ENCODE measurements at places on chromosomes 5 and 9. TPM values are rescaled to one million over a fixed set of nuclear protein-coding genes. Genes with fewer than 3 reads are reported as not detected.
A peak's percentile ranks its signal among the peaks of the same experiment; 100 is the strongest.

DNA sequence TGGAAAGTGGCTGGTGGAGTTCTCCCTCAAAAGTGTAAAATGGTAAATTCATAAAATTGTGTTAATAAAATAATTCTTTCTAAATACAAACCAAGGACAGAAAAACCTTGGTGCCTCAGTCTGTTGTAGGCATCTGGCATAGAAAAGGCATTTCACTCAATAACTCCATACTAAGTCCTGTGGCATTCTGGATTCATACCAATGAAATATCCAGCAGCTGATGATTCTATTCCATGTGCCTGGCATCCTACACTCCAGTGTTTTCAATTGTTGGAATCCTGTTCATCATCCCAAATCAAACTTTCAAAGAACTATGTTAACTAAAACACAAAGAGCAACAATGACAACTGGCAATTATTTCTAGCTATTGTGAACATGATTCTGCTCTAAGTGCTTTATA lies 21.6 kb upstream of the ALDH1A1 start:
- no peak for DNase-seq
- no peaks in the 10 kb centered on the region for H3K36me3 ChIP-seq
- peaks cover 19% of the 10 kb centered on the region for H3K4me1 ChIP-seq

GRCh38 chr9:95211028-95211427 lies 106.5 kb downstream of the FANCC start:
- H3K36me3 ChIP-seq = no peaks in the 10 kb centered on the region
- peaks cover 7% of the 10 kb centered on the region for H3K4me1 ChIP-seq
- no peak overlapping the region for H3K4me3 ChIP-seq
- no peak overlapping the region for H3K27ac ChIP-seq
- DNase-seq = no peak
- no peaks in the 10 kb centered on the region for H3K27me3 ChIP-seq

DNA sequence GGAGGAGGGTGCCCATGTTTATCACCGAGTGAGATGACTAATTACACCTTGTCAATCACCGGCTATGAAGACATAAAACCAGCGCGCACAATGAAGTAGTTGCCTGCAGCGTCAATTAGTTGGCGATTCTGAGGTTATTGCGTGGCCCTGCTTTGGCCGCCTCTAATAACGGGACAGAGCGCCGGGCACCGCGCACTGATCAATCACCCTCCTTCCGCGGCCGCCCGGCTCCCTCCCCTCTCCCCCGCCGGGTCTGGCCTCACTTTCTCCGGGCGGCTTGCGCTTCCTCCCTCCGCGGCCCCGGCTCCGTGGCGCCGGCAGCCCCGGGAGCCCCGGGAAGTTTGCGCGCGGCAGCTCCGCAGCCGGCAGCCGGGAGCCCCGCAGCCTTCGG lies 3.3 kb upstream of the LHX2 start:
- no peak overlapping the region for H3K27ac ChIP-seq
- no peaks in the 10 kb centered on the region for H3K36me3 ChIP-seq
- H3K4me1 ChIP-seq = peaks cover 19% of the 10 kb centered on the region
- H3K27me3 ChIP-seq = peaks cover 89% of the 10 kb centered on the region
- H3K4me3 ChIP-seq = peak overlapping the region; percentile 54

GRCh38 chr9:79264041-79264440 lies 307.7 kb upstream of the TLE4 start:
- no peak overlapping the region for H3K4me3 ChIP-seq
- no peak for DNase-seq
- no peak overlapping the region for H3K27ac ChIP-seq
- H3K36me3 ChIP-seq = no peaks in the 10 kb centered on the region
- no peaks in the 10 kb centered on the region for H3K4me1 ChIP-seq
- no peaks in the 10 kb centered on the region for H3K27me3 ChIP-seq

GRCh38 chr9:112884101-112884500 lies 6.6 kb downstream of the SLC46A2 start:
- H3K4me3 ChIP-seq = no peak overlapping the region
- no peaks in the 10 kb centered on the region for H3K27me3 ChIP-seq
- H3K27ac ChIP-seq = no peak overlapping the region
- H3K36me3 ChIP-seq = no peaks in the 10 kb centered on the region

DNA sequence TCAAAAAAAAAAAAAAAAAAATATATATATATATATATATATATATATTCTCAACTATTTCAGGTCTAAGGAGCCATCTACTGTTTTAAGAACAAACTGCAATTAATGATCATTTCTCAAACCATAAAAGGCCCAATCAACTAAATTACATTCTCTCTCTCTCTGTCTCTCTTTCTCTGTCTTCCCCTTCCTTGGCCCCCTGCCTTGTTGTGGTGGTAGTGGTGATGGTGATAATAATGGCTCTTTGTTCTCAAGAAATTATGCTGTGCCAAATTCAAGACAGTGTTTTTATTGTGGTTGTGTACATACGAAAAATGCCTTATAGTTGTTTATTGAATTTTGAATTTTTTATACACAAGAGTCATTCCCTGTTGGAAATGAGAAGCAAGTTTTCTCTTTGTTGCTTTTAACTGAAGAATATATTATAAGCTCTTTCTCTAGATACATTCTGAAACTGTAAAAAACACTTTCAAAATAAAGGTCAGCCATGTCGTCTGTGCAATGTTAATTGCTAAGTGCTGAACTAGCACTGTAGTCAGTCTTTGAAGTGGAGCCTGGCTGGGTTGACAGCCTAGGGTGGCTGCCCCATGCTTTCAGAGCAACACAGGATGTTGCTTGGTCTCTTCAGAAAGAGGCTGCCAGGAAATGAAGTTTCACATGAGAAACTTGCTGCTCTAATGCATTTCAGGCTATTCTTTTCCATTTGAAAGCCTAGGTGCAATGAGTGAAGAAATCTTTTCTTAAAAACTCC lies 96.0 kb downstream of the HINT1 start:
- no peaks in the 10 kb centered on the region for H3K4me1 ChIP-seq
- H3K36me3 ChIP-seq = no peaks in the 10 kb centered on the region
- no peak overlapping the region for H3K27ac ChIP-seq
- no peaks in the 10 kb centered on the region for H3K27me3 ChIP-seq
- no peak overlapping the region for H3K4me3 ChIP-seq

- peaks cover 54% of the 10 kb centered on the region for H3K4me1 ChIP-seq
- DNase-seq = no peak
- H3K27me3 ChIP-seq = peaks cover 19% of the 10 kb centered on the region
- H3K36me3 ChIP-seq = no peaks in the 10 kb centered on the region
- no peak overlapping the region for H3K27ac ChIP-seq
These were observed 179.0 kb downstream of the C9orf50 start for GRCh38 chr9:129441852-129442251.

DNA sequence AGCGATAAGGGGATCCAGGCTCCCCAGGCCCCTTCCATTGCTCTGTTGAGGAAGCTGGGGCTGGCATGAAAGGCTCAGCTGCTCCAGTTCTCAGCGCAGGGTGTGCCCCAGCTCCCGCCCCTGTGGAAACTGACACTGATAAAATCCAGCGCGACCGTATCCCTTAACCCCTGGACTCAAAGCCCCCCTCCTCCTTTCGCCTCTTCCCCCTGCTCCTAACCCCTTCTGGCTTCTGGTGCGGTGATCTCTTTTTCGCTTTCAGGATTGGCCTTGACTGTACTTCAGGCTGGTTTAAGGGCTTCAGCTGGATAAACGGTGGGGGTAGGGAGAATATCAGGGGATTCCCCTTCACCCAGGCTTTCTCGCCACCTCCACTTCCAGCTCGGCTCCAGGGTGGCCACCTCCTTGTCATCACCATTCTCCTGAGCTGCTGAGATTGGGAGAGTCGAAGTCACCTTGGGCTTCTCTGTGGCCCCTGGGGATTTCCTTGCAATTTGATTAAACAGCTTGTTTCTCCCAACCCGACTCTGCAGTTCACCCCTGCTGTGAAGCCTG lies 843 bp downstream of the BSPRY start:
- H3K27ac ChIP-seq = no peak overlapping the region
- H3K36me3 ChIP-seq = no peaks in the 10 kb centered on the region
- H3K4me1 ChIP-seq = peaks cover 41% of the 10 kb centered on the region

DNA sequence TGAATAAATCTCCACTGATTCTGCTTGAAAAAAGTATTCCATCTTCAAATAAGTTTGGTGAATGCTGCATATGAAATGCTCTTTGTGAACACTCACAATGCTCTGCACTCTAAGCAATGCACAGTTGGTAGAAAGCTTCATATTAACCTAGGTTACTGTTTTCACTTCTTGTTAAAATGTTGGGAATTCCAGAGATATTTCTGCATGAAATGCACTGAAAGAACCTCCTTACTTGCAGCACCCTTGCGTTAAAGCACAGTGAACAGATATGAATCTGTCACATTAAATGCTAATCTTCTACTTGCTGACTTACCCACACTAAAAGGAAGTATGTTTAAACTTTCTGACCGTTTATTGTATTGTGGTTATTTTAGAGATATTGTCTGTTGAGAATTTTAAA lies 584.1 kb upstream of the NUDT12 start:
- no peaks in the 10 kb centered on the region for H3K27me3 ChIP-seq
- no peaks in the 10 kb centered on the region for H3K36me3 ChIP-seq

DNA sequence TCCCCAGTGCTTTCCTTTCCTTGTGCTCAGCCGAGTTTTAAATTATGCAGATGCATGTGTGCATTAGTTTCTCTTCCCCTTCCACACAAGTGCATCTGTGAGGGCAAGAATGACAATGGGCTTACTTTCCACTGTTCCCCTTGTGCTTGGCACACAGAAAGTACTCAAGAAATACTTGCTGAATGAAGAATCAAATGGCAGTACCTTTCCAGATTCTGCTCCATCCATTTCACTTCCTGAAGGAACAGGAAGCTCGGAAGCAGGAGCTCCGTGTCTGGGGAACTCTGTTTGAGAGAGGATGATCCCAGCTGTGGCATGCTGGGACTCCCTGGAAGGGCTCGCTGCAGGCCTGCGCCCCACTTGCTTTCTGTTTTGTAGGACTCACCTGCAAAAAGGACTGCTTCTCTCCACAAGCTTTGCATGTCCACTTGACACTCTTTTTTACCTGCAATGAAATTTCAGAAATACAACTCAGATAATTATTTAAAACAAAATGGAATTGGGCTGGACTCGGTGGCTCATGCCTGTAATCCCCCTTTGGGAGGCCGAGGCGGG lies 5.5 kb downstream of the MRNIP start:
- peak overlapping the region; percentile 29 for H3K4me3 ChIP-seq
- H3K27me3 ChIP-seq = no peaks in the 10 kb centered on the region
- DNase-seq = no peak
- H3K4me1 ChIP-seq = peaks cover 33% of the 10 kb centered on the region
- peaks cover 10% of the 10 kb centered on the region for H3K36me3 ChIP-seq

DNA sequence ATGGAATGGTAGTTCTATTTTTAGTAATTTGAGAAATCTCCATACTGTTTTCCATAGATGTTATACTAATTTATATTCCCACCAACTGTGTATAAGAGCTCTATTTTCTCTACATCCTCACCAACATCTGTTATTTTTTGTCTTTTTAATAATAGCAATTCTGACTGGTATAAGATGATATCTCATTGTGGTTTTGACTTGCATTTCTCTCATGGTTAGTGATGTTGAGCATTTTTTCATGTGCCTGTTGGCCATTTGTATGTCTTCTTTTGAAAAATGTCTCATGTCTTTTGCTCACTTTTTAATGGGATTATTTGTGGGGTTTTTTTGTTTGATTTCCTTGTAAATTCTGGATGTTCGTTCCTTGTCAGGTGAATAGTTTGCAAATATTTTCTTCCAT lies 154.4 kb downstream of the ZSWIM6 start:
- no peak for DNase-seq
- no peak overlapping the region for H3K27ac ChIP-seq
- no peak overlapping the region for H3K4me3 ChIP-seq
- no peaks in the 10 kb centered on the region for H3K36me3 ChIP-seq
- no peaks in the 10 kb centered on the region for H3K4me1 ChIP-seq
- H3K27me3 ChIP-seq = no peaks in the 10 kb centered on the region

DNA sequence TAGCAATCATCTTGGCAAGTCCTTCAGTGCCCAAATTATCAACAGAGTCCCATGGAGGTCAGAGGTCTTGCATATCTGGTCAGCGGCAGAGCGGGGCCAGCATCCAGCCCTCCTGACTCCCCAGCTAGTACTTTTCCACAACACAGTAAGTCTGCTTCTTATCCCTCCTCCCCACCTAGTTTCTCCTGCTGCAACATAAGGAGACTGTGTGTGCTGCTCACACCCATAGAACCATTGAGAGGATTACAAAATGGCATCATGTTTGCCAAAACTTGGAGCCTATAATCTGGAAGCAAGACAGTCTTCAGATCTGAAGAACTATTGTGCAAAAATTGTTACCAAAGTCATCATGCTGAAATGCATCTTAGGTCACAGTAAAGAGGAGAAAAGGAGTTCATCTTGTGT lies 125.8 kb upstream of the ZNF366 start:
- peaks cover 15% of the 10 kb centered on the region for H3K4me1 ChIP-seq
- H3K4me3 ChIP-seq = no peak overlapping the region
- H3K36me3 ChIP-seq = no peaks in the 10 kb centered on the region
- DNase-seq = no peak

ANKRD20A1 gene
- total RNA-seq = not detected

LCP2 gene
- not detected for total RNA-seq

LOX gene
- total RNA-seq = 0.73 TPM

IFNA2 gene
- total RNA-seq = not detected

WDR70 gene
- total RNA-seq = 40.4 TPM

NUTM2F gene
- total RNA-seq = 0.07 TPM

DNM1 gene
- total RNA-seq = 0.15 TPM

PCDHGB2 gene
- total RNA-seq = 0.77 TPM

TMEM8B gene
- 2.1 TPM for total RNA-seq

All from HepG2 (cell line).